ENCODE measurements at places on chromosomes 12 and 14. TPM values are rescaled to one million over a fixed set of nuclear protein-coding genes. Genes with fewer than 3 reads are reported as not detected.

KRT77 gene
- not detected for total RNA-seq

NTN4 gene
- 105 TPM for total RNA-seq

LALBA gene
- not detected for total RNA-seq

HOXC6 gene
- 0.58 TPM for total RNA-seq

- DNase-seq = no peak
- no peaks in the 10 kb centered on the region for H3K36me3 ChIP-seq
- H3K27me3 ChIP-seq = no peaks in the 10 kb centered on the region
- no peak overlapping the region for H3K4me3 ChIP-seq
- no peak overlapping the region for H3K27ac ChIP-seq
These were observed 130.8 kb downstream of the PHLDA1 start for GRCh38 chr12:75900781-75901254.

- DNase-seq = no peak
- H3K4me3 ChIP-seq = no peak overlapping the region
- H3K27me3 ChIP-seq = no peaks in the 10 kb centered on the region
- H3K36me3 ChIP-seq = no peaks in the 10 kb centered on the region
These were observed 144.2 kb upstream of the FAR2 start for GRCh38 chr12:29004936-29005304.

DNA sequence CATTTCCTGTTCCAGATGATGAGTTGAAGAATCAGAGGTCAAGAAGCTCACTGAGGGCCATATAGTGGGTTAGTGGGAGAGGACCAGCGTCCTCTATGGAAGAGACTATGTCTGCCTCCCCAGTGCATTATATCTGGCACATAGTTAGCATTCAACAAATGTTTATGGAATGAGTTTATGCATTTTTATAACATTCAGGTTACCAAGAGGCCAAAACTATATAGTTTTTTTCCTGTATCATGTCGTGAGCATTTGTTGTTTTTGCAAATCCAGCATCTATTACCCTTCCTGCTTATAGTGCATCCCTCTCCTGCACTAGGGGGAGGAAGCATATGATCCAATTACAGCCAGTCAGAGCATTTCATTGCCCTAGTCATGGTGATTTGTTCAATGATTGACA, 60.6 kb downstream of the SUDS3 start:
- no peaks in the 10 kb centered on the region for H3K27me3 ChIP-seq
- no peak overlapping the region for H3K27ac ChIP-seq
- no peaks in the 10 kb centered on the region for H3K4me1 ChIP-seq

DNA sequence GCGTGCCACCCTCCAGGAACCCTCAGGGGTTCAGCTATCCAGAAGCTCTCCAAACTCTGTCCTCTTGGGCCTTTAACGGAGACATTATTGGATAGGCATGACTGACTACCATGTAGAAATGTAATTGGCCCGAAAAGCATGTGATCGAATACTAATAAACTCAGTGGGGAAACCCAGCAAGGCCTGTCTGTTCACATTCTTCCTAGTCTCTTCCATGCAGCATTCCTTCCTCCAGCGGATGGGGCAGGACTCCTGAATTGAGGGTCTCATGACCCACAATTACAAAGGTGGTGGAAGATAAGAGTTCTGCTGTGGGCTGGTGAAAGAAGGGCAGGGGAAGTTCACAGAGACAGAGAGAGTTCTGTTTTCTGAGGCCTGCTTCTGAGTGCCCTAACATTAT, 6.5 kb upstream of the PRDM4 start:
- H3K36me3 ChIP-seq = no peaks in the 10 kb centered on the region
- H3K4me3 ChIP-seq = no peak overlapping the region
- DNase-seq = no peak
- no peaks in the 10 kb centered on the region for H3K4me1 ChIP-seq
- no peak overlapping the region for H3K27ac ChIP-seq
- peaks cover 1% of the 10 kb centered on the region for H3K27me3 ChIP-seq

All from endothelial cell of umbilical vein (primary cell).